ENCODE measurements at places on chromosomes 13 and 19.

- DNase-seq, result no peak
These were observed 223.6 kb downstream of the FOXO1 start for GRCh38 chr13:40442826-40443225.

- no peak for DNase-seq
These were observed 4.1 kb downstream of the CRYL1 start for GRCh38 chr13:20521364-20522115.

DNA sequence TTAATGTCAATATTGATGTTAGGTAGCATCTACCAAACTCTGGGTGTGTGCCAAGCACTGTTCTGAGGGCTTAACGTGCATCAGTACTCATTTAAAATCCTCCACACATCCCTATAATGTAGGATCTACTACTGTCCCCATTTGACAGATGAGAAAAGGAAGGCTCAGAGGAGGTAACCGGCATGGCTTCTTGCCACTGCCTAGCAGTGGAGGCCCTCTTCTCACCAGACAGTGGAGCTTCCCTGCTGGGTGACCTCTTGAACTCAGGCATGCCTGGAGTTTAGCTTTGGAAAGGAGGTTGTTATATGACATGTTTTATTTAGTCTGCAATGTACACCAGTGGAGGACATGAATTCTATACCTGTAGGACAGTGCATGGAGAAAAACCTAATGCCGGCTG is 2.1 kb downstream of the SPATA13 start:
- DNase-seq, result no peak

DNA sequence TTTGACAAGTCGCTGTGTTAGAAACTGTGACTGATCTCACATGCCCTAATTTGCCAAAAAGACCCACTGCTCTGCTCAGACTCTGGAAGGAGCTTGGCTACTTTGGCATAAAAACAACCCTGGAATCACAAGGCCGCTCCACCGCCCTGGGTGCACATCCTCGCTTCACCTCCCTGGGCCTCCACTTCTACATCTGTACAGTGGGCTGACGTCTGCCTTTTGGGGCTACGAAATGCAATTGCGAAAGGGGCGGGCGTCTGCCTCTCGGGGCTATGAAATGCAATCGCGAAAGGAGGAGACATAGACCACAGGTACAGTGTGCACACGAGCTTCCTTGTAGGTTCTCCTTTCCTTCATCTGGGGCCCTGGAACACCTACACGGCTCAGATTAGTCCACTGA is 74.2 kb downstream of the SLC7A1 start:
- DNase-seq, result no peak

DNA sequence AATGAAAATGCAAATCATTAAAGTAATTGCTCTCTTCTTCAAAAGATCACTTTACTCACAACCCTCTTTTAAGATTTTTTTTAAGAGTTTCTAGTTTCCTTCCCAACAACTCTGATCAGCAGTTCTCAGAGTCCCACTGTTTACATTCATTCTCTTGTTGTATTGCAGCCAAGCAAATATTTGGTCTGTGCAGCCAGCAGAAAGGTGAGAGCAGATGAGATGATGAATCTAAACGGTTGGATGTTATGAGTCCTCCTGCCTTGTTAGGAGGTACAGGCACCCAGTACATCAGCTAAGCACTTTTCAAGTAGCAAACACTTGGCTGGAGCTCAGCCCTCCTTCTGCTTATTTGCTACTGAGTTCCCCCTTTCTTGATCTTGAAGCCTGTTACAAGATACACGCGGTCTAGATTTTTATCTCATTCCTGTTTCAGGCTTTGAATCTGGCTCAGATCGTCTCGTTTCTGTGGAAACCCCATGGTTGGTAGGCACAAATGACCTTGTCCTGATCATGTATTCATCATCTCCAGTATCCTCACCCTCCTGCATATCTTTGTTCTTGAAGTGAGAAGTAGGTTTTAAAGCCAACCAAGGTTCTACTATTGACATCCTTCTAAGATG is 300.7 kb downstream of the DCT start:
- DNase-seq, result no peak

Data from activated CD4-positive, alpha-beta T cell treated with anti-CD3 and anti-CD28 coated beads, Interleukin-2, amount 50 U/mL, for 24 hours (primary cell).